Activated T-cell treated with anti-CD3 and anti-CD28 coated beads, Interleukin-2, amount 50 U/mL, for 72 hours (primary cell): ENCODE measurements at places on chromosomes 3 and 15.

DNA sequence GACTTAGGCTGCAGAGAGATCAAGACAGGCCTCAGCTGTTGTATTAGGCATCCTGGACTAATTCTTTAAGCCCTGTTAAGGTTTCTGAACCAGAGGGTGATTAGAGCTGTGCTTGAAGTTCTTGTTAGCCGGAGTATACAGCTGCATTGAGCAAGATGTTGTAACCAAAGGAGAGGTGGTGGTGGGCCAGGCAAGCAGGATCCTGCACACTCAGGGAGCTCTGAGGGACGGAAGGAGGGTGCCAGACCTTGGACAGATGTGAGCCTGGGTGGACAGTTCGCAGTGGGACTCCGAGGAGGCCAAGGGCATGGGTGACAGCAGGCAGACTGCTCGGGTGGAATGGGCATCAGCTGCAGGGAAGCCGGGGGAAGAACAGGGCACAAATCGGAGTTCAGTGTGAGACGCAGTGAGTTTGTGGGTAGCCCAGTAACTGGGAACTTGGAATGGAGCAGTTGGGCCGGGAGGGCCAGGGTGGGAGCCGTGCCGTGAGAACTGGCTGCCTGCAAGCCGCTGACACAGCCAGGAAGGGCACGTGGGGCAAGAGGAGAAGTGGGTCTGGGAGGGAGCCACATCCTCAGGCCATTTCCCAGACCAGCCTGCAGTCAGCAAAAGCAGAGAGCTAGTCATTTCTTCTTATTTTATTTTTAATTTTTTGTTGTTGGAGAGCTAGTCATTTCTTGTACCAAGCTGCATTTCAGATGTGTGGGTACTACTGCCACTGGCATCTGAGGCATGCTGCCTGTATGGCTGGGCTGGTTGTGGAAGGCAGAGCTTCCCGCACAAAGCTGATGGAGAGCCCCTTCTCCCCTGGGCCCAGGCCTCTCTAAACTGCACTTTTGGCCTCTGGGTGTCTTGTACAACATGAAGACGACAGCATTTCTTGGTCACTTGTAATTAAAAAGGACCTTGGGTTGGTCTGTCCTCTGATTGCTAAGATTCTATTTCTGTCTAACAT, 61.0 kb downstream of the PGPEP1L start:
- no peak overlapping the region for H3K4me3 ChIP-seq
- H3K4me1 ChIP-seq: no peaks in the 10 kb centered on the region
- DNase-seq: no peak
- no peaks in the 10 kb centered on the region for H3K27me3 ChIP-seq

DNA sequence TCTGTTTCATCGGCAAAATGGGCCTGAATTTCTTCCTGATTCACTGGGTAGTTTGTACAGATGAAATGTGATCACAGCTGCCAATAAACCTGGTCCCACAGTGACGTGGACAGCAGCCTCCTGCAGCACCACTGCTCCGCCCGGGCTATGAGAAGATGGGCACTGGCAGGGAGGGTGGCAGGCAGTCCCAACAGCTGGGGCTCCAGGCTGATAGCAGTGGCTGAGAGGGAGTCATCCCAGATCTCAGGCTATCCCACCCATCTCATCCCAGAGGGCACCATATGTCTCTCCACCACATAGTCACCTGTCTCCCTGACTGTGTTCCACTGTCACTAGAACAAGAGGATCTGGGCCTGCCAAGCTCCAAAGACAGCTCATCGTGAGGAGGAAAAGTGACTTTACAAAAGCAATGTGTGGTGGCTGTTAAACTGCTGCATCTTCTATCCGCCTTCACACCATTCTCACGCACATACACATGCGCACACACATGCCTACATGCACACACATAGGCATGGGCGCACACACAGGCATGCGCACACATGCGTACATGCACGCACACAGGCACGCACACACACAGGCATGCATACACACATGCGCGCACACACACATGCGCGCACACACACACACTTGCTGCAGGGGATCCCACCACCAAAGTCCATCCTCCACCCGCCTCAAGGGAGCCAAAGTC, 46.2 kb downstream of the RGMA start:
- peaks cover 4% of the 10 kb centered on the region for H3K4me1 ChIP-seq
- no peak overlapping the region for H3K27ac ChIP-seq
- no peak for DNase-seq
- no peak overlapping the region for H3K4me3 ChIP-seq

DNA sequence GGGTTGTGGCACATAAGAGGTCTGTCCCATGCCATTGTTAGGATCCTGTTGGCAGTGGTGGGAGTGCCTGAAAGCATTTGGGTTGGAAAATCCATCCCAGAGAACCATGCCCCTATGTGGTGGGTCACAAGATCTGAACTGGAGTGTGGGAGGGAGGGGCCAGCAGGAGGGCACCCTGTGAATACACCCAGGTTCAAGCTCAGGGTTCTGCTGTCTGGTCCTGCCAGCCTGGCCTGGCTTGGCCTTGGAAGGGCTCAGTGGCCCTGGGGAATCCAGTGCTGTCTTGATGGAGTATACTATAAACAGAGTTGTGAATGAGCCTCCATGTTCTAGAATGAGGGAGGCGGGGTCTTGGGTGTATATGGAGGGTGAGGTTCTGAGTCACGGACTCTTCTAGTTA, 11.8 kb downstream of the ANKDD1A start:
- peaks cover 7% of the 10 kb centered on the region for H3K4me1 ChIP-seq
- no peak overlapping the region for H3K27ac ChIP-seq
- H3K27me3 ChIP-seq: no peaks in the 10 kb centered on the region
- DNase-seq: no peak
- no peaks in the 10 kb centered on the region for H3K36me3 ChIP-seq
- no peak overlapping the region for H3K4me3 ChIP-seq

DNA sequence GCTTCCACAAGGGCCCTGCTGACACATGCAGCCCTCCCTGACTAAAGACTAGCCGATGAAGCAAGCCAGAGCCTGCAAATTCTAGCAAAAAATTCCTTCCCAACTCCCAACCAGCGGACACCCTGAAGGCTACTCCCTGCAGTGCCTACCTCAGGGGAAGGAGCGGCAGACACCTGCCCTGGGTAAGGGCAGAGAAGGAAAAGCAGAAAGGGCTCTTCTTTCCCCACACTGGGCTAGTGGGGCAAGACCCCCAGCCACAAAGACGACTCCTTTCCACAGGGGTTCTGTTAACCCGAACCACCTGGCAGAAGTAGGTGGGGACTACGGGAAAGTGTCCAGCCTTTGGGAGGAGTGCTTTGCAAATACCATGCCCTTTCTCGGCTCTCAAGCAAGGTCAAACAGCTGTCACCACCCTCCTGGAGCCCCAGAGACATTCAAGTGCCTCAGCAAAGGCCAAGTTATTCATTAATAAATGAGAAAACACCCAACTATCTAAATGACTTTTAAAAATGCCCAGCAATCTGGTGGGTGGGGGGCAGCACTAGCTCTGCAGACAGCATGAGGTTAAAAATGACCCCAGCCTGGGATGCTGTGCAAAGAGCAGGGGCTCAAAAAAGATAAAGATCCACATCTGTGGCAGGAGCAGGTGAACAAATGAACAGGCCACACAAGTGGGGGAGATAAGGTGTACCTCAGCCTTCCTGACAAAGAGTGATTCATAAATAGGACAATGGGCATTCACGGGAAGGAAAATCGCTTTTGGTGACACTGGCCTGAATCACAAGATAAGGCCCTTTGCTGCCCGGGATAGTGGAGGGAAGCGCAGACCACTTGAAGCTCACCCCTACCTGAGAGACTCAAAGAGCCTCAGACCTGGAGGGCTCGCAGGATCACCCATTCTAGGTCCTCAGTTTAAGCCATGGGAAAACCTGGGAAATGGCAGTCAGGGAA, 33.0 kb downstream of the CCDC12 start:
- no peaks in the 10 kb centered on the region for H3K27me3 ChIP-seq
- H3K36me3 ChIP-seq: peaks cover 4% of the 10 kb centered on the region
- H3K4me3 ChIP-seq: no peak overlapping the region
- H3K27ac ChIP-seq: no peak overlapping the region

DNA sequence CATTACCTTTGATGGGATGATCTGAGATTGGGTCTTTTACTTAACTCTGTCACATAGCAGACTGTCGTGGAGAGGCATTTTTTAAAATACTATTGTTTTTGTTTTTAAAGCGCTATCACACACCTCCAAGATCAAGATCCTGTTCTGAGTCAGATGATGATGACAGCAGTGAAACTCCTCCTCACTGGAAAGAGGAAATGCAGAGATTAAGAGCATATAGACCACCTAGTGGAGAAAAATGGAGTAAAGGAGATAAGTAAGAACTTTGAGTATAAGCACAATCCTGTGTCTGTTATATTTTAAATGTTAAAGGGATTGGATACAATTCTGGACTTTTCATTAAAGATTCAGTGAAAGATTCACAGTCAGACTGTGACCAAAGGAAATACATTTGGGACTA, 18.4 kb upstream of the ZBTB47 start:
- no peaks in the 10 kb centered on the region for H3K27me3 ChIP-seq
- DNase-seq: no peak

- no peak overlapping the region for H3K27ac ChIP-seq
- H3K4me3 ChIP-seq: no peak overlapping the region
- H3K4me1 ChIP-seq: no peaks in the 10 kb centered on the region
- peaks cover 1% of the 10 kb centered on the region for H3K36me3 ChIP-seq
Observed at GRCh38 chr15:32787949-32788348, 70.1 kb downstream of the GREM1 start.

DNA sequence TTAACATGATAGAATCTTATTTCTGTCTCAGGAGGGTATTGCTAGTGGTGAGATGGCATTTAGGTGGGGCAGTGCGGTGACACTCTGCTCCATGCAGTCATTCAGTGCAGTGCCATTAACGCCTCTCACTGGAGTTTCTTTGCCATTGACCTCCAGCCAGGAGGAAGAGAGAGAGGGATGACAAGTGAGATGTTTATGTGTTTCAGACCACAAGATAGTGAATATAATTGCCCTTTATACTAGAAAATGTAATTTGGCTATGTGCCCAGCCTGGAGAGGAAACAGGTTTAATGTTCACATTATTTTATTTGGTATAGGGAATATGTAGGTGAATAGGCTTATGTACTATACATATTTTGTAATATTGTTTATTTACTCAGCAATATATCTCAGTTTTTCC, 84.5 kb downstream of the ZIC1 start:
- no peaks in the 10 kb centered on the region for H3K27me3 ChIP-seq
- DNase-seq: no peak
- H3K4me1 ChIP-seq: no peaks in the 10 kb centered on the region
- H3K36me3 ChIP-seq: no peaks in the 10 kb centered on the region
- H3K27ac ChIP-seq: no peak overlapping the region
- no peak overlapping the region for H3K4me3 ChIP-seq

DNA sequence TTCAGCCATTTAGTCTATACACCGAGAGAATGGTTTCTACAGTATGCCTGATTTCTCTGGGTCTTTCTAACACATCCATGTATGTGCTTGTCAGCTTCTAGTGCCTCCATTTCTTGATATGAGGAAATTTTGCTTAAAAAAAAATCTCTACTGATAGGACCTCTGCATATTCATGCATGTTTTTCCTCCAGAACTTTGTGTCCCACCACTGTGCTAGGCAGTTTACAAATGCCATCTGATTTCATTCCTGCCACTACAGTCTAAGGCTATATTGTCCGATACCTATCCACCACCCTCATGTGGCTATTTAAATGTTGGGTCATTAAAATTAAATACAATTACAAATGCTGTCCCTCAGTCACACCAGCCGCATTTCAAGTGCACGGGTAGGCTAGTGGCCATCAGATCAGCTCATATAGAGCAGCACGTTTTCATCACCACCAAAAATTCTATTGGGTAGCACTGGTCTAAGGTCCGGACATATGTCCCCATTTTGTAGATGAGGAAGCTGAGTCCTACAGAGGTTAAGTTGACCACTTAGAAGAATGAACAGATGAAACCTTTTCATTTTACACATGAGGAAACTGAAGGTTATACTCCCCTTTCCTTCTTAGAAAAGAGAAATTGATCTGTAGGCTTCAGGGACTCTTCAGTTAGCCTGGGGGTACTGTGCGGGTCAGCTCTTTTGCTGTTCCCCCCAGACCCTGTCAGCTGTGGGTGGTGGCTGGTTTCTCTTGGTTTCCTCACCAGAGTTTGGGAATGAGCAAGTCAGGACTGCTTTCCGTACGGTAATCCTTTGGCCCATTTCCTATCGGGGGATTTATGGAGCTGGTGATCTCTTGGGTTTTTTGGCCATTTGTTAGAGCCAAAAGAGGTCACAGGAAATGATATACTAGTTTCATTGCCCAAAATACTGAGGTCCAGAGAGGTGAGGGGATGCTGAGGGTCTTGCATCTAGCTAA, 56.5 kb downstream of the SMAD3 start:
- H3K27ac ChIP-seq: peak overlapping the region; percentile 89
- H3K4me1 ChIP-seq: peaks cover 87% of the 10 kb centered on the region
- no peaks in the 10 kb centered on the region for H3K27me3 ChIP-seq
- peak overlapping the region; percentile 89 for H3K4me3 ChIP-seq

DNA sequence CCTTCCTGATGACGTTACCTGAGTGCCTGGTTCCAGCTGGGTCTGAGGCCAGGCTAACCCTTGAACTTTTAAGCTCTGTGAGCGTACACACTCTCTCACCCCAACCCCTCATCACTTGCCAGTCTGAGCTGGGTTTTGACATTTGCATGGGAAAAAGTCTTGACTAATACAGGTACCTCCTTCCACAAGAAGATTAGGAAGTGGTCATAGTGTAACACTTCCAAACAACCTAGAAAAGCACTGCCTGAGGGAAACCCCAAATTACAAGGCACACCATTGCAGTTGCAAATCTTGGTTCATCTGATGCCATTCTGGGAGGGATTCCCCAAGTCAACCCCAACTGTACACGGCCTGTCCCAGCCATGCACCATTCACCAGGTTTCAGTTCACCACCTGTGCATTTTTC, 499.8 kb downstream of the FOXP1 start:
- peaks cover 90% of the 10 kb centered on the region for H3K4me1 ChIP-seq
- peaks cover 7% of the 10 kb centered on the region for H3K36me3 ChIP-seq
- H3K4me3 ChIP-seq: peak overlapping the region; percentile 58
- DNase-seq: peak; percentile 42
- no peaks in the 10 kb centered on the region for H3K27me3 ChIP-seq
- H3K27ac ChIP-seq: peak overlapping the region; percentile 47

- H3K36me3 ChIP-seq: peaks cover 13% of the 10 kb centered on the region
- no peak overlapping the region for H3K4me3 ChIP-seq
- no peak for DNase-seq
Observed at GRCh38 chr3:11555881-11556633, 87.7 kb downstream of the VGLL4 start.

GRCh38 chr15:60442031-60442650, 36.8 kb downstream of the ICE2 start:
- no peaks in the 10 kb centered on the region for H3K4me1 ChIP-seq
- peaks cover 9% of the 10 kb centered on the region for H3K36me3 ChIP-seq
- no peak overlapping the region for H3K27ac ChIP-seq
- DNase-seq: no peak
